ENCODE measurements at places on chromosomes 2 and 18.
A peak's percentile ranks its signal among the peaks of the same experiment; 100 is the strongest.

DNA sequence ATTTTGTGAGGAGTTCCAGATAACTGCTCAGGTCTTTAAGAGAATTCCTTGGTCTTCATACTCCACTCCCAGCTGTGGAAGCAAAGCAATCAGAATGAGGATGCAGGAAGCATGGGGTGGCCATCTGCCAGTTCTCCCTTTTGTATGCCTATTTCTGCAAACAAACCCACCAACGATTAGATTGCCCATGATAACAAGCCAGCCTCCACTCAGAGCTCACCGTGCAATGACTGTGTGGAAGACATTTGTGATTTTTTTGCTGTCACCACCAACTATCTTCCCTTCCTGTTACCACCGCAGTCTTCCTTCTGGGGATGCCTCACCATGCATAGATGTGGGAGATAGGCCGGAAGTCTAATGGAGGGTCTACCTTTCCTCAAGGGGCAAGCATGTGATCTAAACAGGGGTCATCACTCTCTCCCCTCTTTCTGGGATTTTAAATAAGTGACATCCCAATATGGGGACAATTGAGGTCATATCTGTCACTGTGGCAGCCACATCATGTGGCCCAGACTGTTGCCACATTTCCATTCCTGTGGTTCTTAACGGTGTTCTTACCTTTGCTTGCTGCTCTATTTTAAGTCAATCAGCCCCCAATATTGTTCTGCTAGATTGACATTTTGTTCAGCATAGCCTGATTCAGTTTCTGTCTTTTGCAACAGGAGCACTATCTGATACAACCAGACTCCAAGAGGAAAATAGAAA is 4.4 kb downstream of the AFF3 start:
- no peaks in the 10 kb centered on the region for H3K36me3 ChIP-seq
- no peak overlapping the region for H3K27ac ChIP-seq
- DNase-seq = no peak
- H3K27me3 ChIP-seq = no peaks in the 10 kb centered on the region
- H3K4me3 ChIP-seq = no peak overlapping the region

- no peak overlapping the region for H3K4me3 ChIP-seq
- no peak for DNase-seq
- H3K27me3 ChIP-seq = no peaks in the 10 kb centered on the region
- no peaks in the 10 kb centered on the region for H3K4me1 ChIP-seq
- no peak overlapping the region for H3K27ac ChIP-seq
Observed at GRCh38 chr2:42430188-42430587, 63.6 kb downstream of the KCNG3 start.

DNA sequence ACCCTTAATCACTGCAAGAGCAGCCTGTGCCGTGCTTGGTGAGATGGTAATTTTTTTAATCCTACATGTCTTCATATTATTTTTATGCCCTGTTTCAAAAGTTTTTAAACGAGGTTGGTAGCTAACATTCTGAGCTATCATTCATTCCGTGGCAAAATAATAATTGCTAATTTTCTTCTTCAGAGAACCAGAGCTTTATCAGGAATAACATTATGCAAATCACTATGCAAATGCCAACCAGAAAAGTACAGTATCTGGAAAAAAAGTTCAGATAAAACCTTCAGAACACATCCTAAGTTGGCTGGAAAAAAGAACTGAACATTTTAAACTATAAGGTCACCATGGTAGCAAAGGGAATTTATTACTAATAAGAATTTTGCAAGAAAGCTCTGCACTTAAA is 165.1 kb upstream of the NABP1 start:
- H3K27ac ChIP-seq = no peak overlapping the region
- H3K36me3 ChIP-seq = no peaks in the 10 kb centered on the region
- no peak for DNase-seq
- no peak overlapping the region for H3K4me3 ChIP-seq
- no peaks in the 10 kb centered on the region for H3K27me3 ChIP-seq

DNA sequence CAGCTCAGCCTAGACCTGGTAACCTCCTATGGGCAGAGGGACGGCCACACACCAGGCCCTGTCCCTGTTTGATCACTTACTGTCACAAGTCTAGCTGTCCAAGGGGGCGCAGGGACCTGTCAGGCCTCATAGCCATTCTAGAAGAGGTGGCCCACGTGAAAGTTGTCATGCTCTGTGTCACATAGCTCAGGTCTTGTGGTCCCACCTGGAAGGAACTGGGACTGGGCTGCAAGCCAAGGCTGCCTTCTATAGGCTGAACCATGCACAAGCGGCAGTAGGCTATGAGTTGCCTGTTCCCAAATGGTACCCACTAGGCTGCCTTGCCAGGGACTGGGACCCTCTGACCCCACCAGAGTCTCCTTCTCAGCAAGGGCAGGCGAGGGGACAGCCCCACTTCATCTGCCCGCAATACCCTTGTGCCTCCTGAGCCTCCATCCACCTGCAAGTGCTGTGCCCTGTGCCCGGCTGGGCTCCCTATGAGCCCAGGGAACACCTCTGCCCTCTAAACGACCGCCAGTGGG is 177.5 kb downstream of the ANAPC1 start:
- no peak overlapping the region for H3K4me3 ChIP-seq
- H3K27me3 ChIP-seq = no peaks in the 10 kb centered on the region
- no peak for DNase-seq
- H3K27ac ChIP-seq = peak overlapping the region; percentile 94

GRCh38 chr2:73823916-73824523 is 4.7 kb upstream of the STAMBP start:
- no peaks in the 10 kb centered on the region for H3K36me3 ChIP-seq
- H3K27ac ChIP-seq = no peak overlapping the region
- H3K4me3 ChIP-seq = no peak overlapping the region

GRCh38 chr2:174125090-174125489 is 123.2 kb downstream of the OLA1 start:
- peak; percentile 32 for DNase-seq
- no peaks in the 10 kb centered on the region for H3K27me3 ChIP-seq
- no peak overlapping the region for H3K4me3 ChIP-seq
- H3K36me3 ChIP-seq = no peaks in the 10 kb centered on the region
- peaks cover 42% of the 10 kb centered on the region for H3K4me1 ChIP-seq
- peak overlapping the region; percentile 65 for H3K27ac ChIP-seq

GRCh38 chr18:63306819-63307550 is 12.6 kb downstream of the BCL2 start:
- peaks cover 3% of the 10 kb centered on the region for H3K36me3 ChIP-seq
- peaks cover 17% of the 10 kb centered on the region for H3K4me1 ChIP-seq
- H3K4me3 ChIP-seq = no peak overlapping the region
- no peak for DNase-seq
- H3K27ac ChIP-seq = peak overlapping the region; percentile 82
- H3K27me3 ChIP-seq = no peaks in the 10 kb centered on the region

GRCh38 chr2:234514099-234514498 is 17.2 kb upstream of the ARL4C start:
- DNase-seq = no peak
- peak overlapping the region; percentile 70 for H3K4me3 ChIP-seq
- no peak overlapping the region for H3K27ac ChIP-seq
- H3K36me3 ChIP-seq = no peaks in the 10 kb centered on the region
- no peaks in the 10 kb centered on the region for H3K27me3 ChIP-seq
